ENCODE measurements at places on chromosomes 2 and 18.

DNA sequence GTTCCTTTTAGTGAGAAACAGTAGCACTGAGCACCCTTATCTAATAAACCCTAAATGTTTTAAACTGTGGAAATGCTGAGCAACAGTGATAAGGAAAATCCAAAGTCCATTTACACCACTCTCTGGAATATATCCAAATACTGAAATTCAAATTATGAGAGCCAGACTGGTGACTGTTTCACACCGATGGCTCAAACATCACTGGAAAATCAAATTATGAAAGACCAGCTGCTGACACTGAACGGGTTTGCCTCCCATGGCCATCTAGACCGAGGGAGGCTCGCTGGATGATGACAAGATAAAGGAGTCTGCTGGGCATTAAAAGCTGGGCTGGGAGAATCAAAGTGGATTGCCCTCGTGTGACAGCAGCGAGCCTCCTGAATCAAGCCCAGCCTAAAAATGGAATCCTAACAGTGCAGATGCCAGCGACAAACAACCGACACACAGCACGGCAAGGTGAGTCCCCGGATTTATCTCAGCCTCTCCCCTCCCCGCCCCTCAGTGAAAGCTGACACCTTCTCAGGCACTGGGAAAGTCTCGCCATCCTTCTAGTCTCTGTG is 30.3 kb downstream of the SERPINE2 start:
- no peak for DNase-seq

- DNase-seq: no peak
Observed at GRCh38 chr2:201793631-201794030, 12.7 kb upstream of the CDK15 start.

GRCh38 chr2:202778217-202778616 is 93.3 kb downstream of the ICA1L start:
- no peak for DNase-seq

- no peak for DNase-seq
Observed at GRCh38 chr2:187996630-187997029, 295.0 kb upstream of the GULP1 start.

DNA sequence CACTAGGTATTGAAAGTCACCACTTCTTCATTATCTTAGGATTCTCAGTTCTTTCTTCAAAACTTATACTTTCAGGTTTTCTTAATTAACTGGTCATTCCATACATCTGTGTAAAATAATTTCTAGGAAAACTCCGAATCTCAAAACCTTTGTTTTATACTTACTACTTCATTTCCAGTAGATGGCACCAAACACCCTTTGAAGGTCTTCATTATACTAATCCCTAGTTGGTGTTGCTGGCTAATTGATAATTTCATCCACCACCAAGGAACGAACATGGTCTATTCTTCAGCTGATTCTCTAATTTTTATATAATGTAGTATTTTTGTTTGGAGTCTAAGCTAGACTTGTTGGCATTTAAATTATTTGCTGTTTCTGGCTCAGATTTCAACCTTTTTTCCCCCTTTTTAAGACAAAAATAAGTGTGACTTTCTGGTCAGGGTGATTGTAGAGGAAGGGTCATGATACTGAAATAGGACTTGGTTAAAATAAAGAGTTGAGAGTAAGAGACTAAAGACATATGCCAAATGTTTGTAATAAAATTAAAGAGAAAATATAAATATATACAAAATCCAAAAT is 2.8 kb upstream of the MXD1 start:
- DNase-seq: no peak

DNA sequence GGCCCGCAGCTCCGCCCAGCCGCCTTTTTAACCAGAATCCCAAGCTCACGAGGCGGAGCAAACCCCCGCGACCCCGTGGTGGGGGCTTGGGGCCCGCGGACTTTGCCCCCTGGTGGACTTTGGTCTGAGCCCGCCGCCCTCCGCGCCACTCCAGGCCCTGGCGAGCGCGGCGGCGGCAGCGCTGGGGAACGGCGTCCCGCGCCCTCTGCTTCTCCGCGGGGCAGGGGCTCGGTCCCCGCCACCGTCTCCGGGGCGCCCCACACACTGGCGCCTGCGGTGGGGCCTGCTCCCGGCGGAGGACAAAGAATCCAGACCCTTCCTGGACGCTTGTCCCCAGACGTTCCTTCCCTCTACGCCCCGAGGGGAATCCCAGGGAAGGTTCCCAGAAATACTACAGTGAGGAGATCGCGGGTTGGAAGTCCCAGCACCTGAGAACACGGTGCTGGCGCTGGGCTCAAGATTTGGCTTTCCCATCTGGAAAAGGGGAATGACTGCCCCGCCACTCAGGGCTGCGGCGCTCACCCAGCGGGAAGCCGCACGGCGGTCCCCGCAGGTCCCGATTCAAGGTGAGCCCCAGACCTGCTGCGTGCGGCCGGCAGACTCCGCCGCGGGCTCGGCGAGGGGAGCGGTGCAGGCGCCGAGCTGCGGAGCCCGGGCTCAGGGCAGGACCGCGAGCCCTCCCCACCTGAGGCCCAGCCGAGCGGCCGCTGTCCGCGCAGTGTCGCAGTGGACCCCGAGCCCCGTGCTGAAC is at the start of gene HAAO:
HAAO (minus strand) TSS at position 1 of the 751 bp plus-strand sequence. CDS start 47 bp downstream, outside the sequence.
- no peak for DNase-seq

DNA sequence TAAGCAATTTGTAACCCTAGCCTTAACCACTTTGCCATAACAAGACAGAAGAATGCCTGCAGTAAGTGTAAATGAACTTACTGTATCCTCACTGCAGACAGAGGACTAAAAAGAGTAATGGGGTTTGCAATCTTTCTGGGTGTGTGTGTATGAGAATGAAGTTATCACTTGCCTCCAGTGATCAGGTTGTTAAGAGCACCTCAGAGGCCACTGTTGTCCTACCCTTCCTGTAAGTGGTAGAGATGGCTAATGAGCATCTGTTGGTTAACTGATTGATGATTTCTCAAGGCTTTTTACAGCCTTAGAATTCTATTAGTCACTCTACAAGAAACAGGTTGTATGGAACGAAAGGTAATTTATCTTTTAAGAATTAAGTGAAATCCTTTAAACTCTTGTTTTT is 27.6 kb upstream of the GTF2A1L start:
- no peak for DNase-seq

DNA sequence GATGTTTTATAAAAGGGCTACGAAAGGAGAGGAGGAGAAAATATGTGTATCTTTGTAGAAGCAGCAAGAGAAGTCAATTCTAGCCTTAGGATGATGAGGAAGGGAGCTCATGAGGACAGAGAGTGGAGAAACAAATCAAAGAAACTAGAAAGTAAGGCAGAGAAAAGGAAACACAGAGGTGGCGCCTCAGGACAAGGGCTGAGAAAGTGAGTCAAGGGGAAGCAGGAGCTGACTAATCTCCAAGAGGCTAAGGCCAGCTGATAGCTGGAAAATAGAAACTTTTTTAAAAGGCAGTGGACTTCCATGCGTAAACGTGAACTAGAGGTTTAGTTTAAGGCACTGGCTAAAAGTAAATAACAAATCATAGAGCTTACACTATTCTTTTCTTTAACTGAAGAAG is 173.3 kb downstream of the ANKRD44 start:
- DNase-seq: no peak

GRCh38 chr2:19549821-19550220 is 191.4 kb upstream of the OSR1 start:
- DNase-seq: no peak

- no peak for DNase-seq
Observed at GRCh38 chr2:119521433-119522050, 2.7 kb downstream of the SCTR start.

GRCh38 chr2:77169426-77169825 is 352.8 kb downstream of the LRRTM4 start:
- DNase-seq: no peak

- DNase-seq: no peak
Observed at GRCh38 chr2:99875627-99876201, 266.7 kb downstream of the AFF3 start.

GRCh38 chr2:2824588-2824987 is 493.5 kb upstream of the MYT1L start:
- no peak for DNase-seq

DNA sequence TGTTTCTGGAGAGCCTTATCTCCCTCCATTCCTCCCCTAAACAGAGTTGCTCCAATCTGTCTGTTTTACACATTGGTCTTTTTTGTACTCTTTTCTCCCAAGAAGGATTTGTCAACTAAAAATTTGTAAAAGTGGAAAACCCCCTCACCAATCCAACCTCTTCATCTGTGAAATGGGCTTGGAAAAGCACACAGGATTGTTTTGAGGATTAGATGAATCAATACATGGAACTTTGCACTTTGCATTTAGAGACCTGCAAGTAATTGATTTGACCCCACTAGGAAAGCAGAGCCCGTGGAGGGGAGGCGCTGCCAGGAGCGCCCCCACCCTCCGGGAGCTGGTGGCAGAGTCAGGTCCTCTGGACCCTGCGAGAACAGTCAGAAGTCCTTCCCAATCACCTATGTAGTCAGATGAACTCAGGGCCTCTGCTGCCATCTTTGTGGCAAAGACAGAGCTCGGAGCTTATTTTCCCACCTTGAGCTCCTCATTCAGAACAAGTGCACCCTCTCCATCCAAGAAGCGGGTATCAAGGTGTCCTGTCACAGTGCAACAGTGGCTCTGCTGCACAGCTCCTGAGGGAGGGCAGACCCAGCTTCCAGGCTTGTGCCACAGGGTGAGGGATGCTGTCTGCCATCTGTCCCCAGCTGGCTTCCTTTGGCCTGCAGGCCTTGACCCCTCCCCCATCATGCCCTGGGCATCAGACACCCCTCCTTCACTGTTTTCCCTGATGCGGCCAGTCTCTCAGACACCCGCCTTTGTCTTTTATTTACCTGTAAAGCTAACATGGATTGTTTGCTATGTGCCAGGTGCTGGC is 1.7 kb upstream of the TMEM185B start:
- no peak for DNase-seq

DNA sequence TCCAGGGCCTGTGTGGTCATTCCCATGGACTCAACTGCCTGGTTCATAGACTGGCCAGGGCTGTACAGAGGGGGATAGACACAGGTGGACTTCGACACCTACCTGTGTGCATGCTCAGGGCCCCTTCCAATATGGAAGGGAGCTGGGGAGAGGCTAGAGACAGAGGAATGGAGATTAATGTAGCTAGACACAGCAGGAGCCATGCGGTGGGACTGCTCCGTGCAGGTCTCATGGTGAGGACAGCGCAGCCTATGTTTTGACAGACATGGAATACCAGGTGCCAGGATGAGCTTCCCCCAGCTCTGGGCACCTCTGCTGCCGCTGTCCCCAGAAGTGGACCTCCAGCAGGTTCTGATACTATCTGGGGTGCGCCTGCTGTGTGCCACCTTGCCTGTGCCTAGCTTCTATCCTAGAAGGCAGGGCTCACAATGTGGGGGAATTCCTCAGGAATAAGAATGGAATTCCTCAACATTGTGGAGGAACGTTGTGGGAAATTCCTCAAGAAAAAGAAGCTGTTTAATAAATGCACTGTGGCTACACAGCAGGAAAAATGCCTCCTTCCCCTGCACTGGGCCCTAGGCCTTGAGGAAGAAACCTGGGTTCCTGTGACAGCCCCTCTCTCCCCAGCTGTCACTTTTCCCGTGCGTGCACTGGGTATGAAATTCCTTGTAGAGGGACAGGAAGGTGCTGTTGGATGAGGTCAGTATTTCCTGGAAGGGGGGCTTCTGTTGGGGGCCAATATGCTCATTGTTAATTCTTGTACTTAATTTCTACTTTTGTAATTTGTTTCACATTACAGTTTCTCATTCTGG is 7.3 kb downstream of the IL1R1 start:
- no peak for DNase-seq

DNA sequence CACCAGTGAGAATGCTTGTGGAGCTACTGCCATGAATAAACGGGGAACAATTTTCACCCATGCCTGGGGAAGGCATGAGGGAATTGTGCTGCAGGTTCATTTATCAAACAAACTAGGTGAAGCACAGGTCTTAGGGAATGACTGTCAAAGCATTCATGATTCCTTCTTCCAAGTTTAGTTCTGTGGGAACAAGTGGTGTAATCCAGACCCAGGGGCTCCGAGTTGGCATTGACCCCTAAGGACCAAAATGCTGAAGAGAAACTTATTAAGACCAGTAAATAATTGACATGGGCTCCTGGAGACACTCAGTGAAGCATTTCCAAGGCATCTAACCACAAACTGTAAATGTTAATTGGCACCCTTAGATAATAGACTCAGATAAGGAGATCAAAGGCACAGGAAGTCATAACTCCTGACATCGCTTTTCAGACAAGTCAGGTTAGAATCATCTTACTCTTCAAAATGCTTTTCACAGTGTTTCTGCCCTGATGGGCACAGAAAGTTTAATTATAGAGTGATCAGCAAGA is 96.9 kb downstream of the SPP2 start:
- DNase-seq: no peak

DNA sequence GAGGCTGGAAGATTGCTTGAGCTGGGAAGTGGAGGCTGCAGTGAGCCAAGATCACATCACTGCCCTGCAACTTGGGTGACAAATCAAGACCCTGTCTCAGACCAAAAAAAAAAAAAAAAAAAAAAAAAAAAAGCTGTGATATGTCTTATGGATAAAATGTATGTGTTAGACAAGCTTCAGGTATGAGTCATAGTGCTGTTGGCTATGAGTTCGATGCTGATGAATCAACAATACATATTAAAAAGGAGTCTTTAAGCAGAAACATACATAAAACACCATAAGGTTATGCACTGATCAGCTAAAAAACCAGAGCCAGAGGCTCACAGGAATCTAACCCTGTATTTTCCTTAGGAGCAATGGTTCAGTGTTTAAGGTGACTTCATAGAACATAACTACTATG is 332.3 kb downstream of the NCKAP5 start:
- no peak for DNase-seq

DNA sequence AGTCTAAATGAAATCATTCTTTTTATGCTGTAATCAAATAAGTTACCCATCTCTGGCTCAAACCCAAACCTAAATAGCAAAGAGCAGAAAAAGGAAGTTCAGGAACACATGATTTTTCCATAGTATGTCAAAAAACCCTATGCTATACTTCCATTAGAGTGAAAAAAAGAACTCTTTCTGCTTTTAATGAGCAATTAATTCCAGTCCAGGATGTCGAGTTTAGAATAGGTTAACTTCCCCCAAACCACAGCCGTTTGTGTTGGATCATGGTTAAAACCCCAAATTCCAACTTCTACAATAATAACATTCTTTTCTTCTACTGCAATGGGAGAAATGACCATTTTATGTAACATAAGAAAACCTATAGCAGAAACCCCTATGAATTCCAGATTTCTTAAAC is 171.1 kb upstream of the NRP2 start:
- DNase-seq: no peak

- DNase-seq: no peak
Observed at GRCh38 chr18:79851489-79851888, 53.8 kb downstream of the KCNG2 start.

DNA sequence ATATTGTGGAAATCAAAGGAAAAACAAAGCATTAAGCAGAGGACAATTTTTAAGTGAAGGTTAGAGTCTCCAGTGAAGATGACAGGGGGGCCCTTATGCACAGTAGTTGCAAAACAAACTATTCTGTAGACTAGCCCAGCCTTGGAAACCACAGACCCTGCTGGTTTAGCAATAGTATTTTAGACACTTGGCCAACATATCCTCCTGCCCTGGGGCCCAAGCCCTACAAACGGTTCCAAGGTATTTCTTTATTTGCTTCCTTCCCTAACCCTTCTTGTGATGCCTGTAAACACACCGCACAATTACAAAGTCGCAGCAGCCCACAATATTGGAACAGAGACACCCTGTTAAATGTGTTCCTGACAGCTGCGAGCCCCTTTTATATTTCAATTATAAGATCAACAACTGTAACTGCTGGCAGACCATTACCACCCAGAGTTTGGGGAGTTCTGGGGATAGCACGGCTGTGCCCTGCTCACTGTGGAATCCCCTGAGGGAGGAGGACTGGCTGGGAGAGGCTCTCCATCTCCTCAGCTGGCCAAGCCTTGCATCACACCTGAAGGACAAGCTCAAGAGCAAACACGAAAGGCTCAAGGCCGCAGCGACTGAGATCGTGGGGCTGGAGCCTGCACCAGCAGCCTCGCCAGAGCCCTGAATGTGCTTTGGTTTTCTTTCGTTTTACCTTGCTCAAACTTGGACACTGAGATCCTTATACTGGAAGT is 282.2 kb upstream of the ATP5MC3 start:
- no peak for DNase-seq
